Hematopoietic multipotent progenitor cell treated with erythropoietin and hydrocortisone succinate and interleukin-3 and kit ligand, for 17 days (in vitro differentiated cells): ENCODE measurements at places on chromosomes 3 and 15.

GRCh38 chr15:35912196-35912595 lies 366.2 kb upstream of the DPH6 start:
- no peak for DNase-seq

DNA sequence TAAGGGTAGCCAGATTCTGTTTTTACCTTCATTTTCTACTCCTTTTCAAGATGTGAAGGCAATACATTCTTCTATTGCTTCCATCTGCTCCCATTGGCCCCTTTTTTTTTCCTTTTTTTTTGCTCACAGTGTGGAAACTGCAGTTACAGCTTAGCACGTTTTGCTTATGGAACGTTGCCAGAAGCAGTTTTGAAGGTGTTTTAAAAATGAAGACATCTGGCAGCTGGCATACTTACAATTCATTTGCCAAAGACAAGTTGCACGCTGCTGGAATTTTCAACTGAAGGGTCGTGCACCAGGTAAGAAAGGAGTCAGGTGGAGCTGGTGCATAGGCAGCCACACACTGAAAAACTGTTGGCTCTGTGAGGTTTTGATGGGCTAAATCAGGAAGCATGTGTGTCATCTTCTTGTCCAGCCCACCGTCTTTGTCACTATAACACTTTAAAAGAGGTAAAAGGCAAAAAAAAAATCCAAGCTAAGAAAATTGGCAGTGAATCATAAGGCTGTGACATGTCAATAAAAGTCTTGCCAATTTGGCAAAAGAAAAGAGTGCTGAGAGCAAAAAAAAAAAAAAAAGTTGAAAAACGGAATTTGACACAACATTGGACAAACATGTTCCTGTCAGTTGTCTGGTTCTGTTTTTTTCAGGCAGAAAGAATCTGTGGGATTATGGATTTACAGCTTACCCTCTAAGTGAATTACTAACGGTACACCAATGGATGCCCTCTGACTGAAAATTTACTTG lies 225.4 kb upstream of the SOX2 start:
- no peak for DNase-seq

- no peak for DNase-seq
Measured at GRCh38 chr3:171028025-171028778, 1.7 kb upstream of the SLC2A2 start.

DNA sequence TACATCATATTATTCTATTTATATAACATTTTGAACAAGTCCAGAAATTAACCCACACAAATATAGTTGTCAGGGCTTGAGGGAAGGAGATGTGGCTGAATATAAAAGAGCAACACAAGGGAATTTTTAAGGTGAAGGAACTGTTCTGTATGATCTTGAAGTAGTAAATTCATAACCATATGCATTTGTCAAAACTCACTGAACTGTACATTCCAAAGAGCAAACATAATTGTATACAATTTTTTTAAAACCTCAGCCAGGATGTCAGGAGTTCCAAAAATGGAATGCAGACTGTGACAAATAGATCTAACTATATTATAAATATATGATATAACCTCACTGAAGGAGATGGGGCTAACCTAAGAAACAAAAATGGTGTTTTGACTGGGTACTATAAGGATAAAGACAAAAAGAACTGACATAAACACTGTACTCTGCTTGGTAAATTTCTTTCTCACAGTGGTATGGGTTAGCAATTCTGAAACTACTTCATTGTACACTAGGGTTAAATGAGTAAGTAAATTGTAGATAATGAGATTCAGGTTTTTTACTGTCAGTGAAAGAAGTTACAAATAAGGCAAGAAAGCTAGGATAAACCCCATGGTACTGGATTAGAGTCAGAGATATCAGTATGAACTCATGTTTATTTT lies 14.4 kb downstream of the GOLGB1 start:
- no peak for DNase-seq

GRCh38 chr3:71101626-71102025 lies 481.9 kb downstream of the FOXP1 start:
- no peak for DNase-seq

DNA sequence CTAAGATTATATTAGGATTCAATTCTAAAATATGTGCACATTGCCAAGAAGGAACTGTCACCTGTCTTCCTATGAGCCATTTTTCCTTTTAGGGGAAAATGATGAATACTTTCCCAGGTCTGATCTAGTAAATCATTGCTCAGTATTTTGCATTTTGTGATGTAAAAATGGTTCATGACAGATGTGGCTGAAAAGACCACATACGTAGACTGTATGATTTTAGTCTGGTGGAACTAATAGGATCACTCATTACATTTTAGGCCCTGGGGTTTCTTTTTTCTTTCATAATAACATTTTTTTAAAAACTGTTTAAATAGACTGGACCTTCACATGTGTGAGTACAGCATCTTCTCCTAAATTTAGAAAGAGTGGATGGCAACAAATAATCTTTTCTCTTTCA lies 201.7 kb upstream of the MLF1 start:
- DNase-seq = no peak

DNA sequence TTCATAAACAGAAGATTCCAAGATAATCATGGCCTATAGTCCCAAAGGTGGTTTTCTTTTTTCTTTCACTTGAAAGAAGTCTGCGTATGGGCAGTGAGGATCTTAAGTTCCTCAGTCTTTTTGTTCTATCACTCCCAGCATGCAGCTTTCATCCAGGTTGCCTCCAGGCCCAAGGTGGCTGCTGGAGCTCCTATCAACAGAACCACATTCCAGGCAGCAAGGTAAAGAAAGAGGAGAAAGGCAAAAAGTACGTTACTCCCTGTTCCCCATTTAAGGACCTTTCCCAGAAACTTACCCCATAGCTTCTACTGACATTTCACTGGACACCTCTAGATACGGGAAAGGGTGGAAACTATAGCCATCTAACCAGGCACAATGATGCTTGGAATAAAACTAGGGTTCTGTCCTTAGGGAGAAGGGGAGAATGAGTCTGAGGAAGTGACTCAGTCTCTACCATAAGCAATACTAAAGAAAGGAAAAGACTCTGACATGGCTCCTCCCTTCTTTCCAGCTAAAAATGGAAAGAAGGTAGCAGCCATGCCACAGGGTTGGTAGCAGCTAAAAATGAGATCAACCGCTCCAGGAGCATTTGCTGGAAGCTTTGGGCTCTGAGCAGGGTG lies 313.9 kb upstream of the NR2E3 start:
- no peak for DNase-seq

DNA sequence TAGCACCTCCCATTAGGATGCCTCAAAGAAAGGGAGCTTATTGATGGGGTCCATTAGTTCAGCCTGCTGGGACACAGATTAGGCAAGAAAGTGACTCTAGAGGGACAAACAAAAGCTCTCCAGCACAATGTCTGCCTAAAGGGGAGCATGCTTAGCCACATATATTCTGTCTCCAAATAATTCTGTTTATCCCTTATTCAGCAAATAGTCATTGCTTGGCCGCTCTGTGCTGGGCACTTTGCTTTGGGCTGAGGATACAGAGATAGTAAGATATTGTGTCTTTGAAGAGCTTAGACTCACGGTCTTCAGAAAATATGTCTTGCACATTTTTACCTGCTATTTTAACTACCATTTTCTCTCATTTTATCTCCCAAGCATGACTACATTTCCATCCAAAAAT lies 159.8 kb downstream of the SYNPR start:
- no peak for DNase-seq

- no peak for DNase-seq
Measured at GRCh38 chr3:113128386-113129015, 82.9 kb upstream of the BOC start.

DNA sequence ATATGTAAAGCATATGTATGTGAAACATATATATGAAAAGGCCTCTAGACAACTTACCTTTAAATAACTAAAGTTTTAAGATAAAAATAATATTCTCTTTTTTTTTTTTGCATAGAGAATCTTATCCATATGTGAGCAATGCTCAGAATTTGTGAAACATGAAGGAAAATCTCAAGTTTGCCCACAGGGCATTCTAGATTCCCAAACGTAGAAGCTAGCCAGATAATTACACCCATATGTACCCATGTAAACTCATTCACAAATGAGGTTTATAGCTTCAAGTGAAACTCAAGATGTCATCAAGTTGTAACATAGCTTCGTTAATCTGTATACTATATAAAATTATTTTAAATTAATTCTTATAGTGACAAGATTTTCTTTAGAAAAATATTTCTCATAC lies 537.3 kb upstream of the NR2F2 start:
- no peak for DNase-seq

DNA sequence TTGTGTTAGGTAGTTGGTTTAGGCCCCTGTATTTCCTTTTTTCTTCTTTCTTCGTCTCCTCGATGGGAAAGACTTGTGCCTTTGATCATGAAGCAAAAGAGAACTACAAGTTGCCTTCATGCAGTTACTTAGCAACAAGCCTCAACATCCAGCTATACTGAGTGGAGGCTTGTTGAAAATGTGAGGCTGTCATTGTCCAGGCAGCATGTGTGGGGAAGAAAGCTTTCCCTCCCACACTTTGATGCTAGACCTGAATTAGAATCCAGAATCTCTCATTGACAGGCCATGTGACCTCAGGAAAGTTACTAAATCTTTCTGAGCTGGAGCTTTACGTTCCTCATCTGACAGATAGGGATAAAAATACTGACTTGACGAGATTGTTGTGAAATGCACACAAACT lies 23.7 kb downstream of the IFT122 start:
- no peak for DNase-seq

GRCh38 chr3:189305412-189305811 lies 133.6 kb downstream of the TPRG1 start:
- no peak for DNase-seq

- no peak for DNase-seq
Measured at GRCh38 chr3:151227266-151227806, 24.3 kb upstream of the GPR171 start.

DNA sequence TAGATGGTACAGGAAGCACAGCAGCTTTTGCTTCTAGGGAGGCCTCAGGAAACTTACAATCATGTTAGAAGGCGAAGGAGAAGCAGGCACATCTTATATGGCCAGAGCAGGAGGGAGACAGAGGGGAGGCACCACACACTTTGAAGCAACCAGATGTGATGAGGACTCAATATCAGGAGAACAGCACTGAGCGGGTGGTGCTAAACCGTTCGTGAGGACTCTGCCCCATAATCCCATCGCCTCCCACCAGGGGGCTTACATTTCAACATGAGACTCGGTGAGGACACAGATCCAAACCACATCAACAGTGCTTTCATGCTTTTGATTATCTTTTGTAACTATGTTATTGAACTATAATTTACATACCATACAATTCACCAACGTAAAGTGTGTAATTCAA lies 7.6 kb upstream of the TMEM44 start:
- DNase-seq = no peak

DNA sequence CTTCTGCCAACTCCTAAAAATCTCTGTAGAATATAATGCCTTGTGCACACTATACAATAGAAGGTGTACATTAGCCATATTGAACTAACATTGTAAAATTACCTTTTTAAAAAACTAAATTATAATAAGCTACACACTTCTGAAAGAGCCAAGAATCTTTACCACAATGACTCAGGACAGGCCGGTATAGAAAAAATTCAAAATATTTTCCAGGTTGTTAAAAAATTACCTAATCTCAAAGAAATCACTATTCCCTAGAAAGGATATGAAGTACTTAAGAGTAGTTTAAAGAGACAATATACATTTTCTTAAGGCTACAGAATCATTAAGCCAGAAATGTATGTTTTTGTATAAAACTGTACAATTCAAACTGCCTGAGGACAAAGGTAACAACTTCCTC lies 48.5 kb downstream of the TJP1 start:
- no peak for DNase-seq

DNA sequence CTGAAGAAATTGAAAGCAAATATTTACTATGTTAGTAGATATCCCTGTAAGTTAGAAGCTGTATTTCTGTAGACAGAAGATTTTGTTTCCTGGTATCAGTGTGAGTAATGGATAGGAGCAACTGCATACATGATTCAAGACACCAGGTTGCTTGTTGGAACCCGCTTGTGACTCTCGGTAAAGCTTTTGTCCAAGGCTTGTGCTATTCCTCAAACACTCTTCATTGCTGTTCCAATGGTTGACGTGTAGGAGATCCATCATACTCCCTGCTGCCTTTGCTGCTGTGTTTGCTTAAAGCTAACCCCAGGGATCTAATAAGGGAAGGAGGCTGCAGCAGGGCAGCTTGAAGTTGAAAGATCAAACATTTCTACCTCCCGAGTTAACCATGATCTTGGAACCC lies 160.1 kb downstream of the RSRC1 start:
- no peak for DNase-seq

GRCh38 chr15:92365906-92366305 lies 27.8 kb upstream of the ST8SIA2 start:
- DNase-seq = no peak

- no peak for DNase-seq
Measured at GRCh38 chr3:175233957-175234940, 375.1 kb downstream of the NAALADL2 start.

DNA sequence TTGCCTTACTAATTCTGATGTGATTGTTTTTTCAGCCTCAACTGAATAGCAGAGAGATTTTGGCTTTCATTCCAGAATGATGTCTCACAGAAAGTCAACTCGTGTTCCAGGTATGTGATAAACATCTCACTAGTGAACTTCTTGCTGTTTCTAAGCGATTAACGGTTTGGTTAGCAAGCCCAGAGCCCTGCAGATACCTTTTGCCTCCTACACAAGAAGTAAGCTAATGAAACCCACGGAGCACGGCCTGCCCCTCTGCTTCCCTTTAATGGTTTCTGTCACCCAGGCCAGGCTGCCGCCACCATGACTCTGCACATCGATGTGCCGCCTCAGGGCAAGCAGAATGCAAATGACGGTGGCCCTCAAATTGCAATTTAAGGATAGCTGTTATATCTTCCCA lies 155.9 kb upstream of the ICE2 start:
- no peak for DNase-seq

GRCh38 chr15:27514526-27514925 lies 543.5 kb downstream of the GABRG3 start:
- no peak for DNase-seq

- DNase-seq = no peak
Measured at GRCh38 chr3:72473156-72473555, 375.1 kb downstream of the SHQ1 start.

- no peak for DNase-seq
Measured at GRCh38 chr15:60222404-60222803, 175.4 kb downstream of the ANXA2 start.

DNA sequence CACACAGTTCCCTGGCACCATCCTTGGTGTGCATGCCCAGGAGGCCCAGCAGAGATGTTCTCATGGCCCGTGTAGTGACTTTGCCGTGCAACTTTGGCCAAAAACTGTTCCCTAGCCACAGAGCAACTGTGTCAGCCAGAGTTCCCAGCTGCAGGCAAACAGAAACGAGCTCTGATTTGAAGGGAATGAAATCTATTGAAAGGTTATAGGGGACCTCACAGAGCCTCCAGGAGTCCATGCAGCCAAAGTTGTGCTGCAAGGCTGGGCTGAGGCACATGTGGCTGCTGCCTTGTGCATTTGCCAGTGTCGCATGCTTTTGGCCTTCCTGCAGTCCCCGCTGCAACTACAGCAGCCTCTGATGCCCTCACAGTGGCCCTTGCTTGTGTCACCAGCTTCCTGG lies 70.5 kb downstream of the PLXNA1 start:
- DNase-seq = no peak

GRCh38 chr3:13041113-13041776 lies 32.0 kb downstream of the IQSEC1 start:
- DNase-seq = no peak
